ENCODE measurements at places on chromosomes 5 and 9.
A peak's percentile ranks its signal among the peaks of the same experiment; 100 is the strongest.

DNA sequence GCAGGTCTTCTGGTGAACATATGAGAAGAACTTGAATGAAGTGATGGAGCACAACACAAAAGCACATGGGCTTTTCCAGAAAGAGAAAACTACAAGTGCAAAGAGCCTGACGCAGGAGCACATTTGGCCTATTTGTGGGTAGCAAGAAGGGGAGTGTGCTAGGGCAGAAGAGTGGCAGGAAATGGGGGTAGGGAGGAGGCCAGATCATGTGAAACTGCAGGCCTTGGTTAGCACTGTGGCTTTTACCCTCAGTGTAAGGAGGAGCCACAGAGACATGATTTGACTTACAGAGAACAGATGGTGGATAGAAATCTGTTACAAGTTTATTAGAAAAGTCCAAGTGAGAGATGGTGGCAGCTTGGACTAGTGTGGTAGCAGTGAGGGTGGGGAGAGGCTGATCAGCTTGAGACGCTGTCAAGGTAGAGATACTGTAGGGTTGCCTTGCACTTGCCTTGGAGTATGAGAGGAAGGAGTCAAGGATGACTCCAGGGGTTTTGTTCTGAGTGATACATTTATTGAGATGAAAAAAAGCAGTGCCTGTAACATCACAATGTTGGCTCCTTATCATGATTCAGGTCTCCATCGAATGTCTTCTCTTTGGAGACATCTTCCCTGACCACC, 126.7 kb downstream of the PPP2R2B start:
- no peak for DNase-seq

DNA sequence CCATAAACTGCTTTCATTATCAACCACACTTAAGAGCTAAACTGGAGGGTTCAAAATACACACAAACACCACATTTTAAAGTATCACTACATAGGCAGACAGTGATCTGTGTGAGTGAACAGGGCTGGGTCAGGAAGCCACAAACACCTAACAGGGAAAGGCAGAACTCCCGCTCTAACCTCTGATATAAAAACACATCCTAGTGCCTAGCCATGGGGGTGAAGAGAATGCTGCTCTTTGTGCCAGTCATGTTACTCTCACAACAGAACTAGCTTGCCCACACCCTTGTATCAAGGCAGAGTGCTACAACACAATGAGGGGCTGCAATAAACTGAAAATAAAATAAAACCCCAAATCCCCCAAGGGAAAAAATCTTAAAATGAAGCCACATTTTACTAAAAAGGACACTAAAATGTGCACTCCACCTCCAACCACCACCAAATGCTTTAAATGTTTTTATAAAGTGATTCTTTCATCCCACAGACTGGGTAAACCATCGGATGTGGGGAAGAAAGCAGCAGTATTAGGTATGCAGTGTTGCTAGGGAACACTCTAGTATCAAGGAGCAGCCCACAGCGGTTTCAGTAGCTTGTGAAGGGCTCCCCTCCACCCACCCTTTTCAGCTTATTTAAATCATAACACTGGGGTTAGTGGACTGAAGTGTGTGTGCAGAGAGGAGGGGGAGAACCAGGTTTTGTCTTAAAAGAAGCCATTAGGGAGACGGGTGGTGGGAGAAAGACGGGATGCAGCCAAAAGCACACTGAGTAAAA, 64.5 kb downstream of the TMEM161B start:
- peak; percentile 24 for DNase-seq

- no peak for DNase-seq
These were observed 23.4 kb downstream of the CEMIP2 start for GRCh38 chr9:71744754-71745521.

- DNase-seq = no peak
These were observed 62.3 kb upstream of the STXBP1 start for GRCh38 chr9:127549751-127550150.

GRCh38 chr9:130825351-130825651, 9.8 kb upstream of the ABL1 start:
- DNase-seq = no peak

DNA sequence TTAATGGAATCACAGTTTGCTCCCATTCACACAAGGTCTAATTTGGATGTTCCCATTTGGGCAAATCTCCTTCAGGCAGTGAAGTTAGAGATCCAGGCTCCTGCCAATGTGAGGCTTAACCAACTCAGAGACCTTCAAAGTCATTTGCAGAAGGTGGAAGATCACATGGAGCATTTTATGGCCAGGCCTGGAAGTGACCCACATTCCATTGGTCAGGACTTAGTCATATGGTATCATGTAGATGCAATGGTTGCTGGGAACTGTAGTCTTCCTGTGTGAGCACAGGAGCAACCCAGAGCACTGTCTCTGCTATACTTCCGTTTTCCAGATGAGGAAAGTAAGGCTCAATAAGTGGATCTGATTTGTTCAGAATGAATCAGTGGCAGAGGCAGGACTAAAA, 292.7 kb upstream of the SMARCA2 start:
- no peak for DNase-seq

- no peak for DNase-seq
These were observed 141.1 kb upstream of the RAD23B start for GRCh38 chr9:107141967-107142366.

GRCh38 chr9:109190151-109190550, 23.1 kb upstream of the FRRS1L start:
- no peak for DNase-seq

DNA sequence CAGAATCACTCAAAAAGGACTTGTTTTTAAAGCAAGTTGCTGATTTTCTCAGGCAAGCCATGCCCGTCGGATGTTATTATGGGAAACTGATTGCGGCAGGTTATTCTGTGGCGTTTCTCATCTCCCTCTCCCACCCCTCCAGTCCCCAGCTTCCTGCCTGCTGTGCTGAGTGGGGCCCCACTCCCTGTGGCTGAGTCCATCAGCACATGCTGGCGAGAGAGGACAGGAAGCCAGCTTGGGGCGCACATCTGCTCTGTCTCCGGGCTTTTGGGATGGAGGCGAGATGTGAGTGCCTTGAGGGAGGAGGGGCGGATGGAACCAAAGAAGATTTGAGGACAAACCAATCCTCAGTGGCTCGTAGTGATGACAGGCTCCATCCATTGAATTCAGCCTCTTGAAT, 108.0 kb downstream of the DAPK1 start:
- no peak for DNase-seq

GRCh38 chr5:129960831-129961230, 56.6 kb downstream of the CHSY3 start:
- DNase-seq = no peak

- DNase-seq = no peak
These were observed 146.4 kb upstream of the TAS2R1 start for GRCh38 chr5:9776525-9776924.

DNA sequence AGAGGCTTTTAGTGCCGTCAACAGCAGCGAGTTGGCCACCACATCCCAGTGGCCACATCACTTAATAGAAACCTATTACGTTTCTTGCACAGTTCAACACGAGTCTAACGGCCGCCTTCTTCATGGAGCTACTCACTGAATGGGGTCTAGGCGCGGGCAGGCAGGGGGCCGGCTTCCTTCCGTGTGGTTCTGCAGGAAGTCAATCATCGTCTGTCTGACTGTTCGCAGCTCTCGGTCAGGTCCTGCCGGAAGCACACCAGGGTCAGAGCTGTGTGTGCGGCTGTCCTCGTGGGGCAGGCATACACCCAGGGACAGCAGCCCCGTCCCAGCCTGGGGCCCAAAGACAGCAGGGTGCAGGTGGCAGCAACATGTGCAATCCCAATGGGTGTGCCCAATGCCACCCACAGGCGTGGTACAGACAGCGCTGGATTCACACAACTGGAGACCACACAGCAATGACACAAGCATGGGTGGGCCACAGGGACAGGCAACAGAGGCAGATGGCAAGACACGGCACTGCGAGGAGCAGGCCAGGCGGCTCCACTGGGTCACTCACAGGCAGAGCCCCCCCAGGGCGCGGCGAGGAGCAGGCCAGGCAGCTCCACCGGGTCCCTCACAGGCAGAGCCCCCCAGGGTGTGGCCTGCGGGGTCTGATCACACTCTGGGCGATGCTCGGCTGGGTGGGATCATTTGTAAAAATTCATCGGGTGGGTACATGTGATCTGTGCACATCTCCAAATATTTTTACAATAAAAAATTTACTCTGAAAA, 19.1 kb upstream of the LHX3 start:
- no peak for DNase-seq

- DNase-seq = peak; percentile 49
These were observed 2.0 kb downstream of the GLIS3 start for GRCh38 chr9:4297786-4298254.

- DNase-seq = no peak
These were observed 101.9 kb downstream of the MTRR start for GRCh38 chr5:7970816-7971215.

- no peak for DNase-seq
These were observed 43.6 kb upstream of the CLINT1 start for GRCh38 chr5:157902449-157903116.

- DNase-seq = no peak
These were observed 6.5 kb upstream of the PRRC2B start for GRCh38 chr9:131387394-131387793.

DNA sequence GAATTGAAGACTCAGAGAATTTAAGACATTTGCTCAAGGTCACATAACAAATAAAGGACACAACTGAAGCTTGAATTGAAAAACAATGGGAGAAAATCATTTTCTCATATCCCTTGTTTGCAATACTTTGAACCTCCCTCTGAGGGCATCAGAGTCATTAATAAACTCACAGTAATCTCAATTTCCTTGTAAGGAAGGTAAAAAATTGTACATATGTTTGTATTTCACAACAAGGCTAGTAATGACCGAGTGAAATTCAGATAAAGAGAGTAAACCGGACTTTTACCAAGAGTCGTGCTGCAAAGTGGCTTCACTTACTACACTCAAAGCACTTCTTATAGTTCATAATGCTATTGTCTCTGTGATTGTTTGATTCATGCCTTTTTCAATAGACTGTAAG, 665.0 kb downstream of the NR2F1-AS1 start:
- no peak for DNase-seq

- DNase-seq = no peak
These were observed 428.8 kb upstream of the CLINT1 start for GRCh38 chr5:158287643-158288271.

DNA sequence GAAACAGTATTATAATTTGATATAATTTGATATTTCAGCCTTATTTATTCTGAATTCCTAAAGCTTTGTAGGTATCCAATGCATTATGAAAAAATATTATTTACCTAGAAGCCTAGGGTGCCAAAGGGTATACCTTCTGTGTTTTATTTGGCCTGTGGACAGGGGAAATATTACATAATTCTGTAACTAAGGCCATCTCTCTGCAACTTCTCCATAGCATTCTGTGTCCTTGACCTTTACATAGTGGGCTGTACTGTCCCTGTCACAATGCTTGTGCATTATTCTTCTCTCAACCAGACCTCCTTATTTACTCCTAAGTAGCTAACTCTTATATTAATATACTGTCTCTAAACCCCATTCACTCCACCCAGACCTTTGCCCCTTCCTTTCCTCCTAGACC, 57.0 kb upstream of the RANBP6 start:
- no peak for DNase-seq

GRCh38 chr5:168578006-168578405, 1.2 kb downstream of the PANK3 start:
- no peak for DNase-seq

- DNase-seq = no peak
These were observed 29.4 kb downstream of the PNPLA7 start for GRCh38 chr9:137520614-137521404.
